ENCODE measurements at places on chromosomes 4 and X.

DNA sequence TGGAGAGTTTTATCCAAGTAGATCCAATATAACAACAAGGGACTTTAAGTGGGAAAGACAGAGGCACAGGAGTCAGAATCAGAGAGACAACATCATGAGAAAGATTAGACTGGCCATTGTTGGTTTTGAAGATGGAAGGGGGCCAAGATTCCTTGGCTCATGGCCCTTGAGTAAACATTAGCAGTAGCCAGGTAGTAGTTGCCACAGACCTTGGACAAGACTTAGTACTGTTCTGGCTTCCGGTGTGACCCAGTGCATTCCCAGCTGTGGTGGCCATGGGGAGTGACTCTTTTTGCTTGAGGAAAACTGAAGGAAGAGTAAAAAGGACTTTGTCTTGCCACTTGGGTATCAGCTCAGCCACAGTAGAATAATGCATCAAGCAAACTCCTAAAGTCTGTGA lies 462.2 kb upstream of the CPXCR1 start:
- DNase-seq, result no peak

- no peak for DNase-seq
Observed at GRCh38 chr4:163121689-163122088, 45.0 kb downstream of the NAF1 start.

GRCh38 chr4:13483136-13483767 lies 888 bp downstream of the RAB28 start:
- no peak for DNase-seq

DNA sequence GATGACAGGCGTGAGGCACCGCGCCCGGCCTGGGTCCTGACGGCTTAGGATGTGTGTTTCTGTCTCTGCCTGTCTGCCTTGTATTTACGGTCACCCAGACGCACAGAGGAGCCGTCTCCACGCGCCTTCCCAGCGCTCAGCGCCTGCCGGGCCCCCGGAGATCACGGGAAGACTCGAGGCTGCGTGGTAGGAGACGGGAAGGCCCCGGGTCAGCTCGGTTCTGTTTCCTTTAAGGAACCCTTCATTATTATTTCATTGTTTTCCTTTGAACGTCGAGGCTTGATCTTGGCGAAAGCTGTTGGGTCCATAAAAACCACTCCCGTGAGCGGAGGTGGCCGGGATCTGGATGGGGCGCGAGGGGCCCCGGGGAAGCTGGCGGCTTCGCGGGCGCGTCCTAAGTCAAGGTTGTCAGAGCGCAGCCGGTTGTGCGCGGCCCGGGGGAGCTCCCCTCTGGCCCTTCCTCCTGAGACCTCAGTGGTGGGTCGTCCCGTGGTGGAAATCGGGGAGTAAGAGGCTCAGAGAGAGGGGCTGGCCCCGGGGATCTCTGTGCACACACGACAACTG lies 1.3 kb downstream of the SHOX start:
- DNase-seq, result no peak

DNA sequence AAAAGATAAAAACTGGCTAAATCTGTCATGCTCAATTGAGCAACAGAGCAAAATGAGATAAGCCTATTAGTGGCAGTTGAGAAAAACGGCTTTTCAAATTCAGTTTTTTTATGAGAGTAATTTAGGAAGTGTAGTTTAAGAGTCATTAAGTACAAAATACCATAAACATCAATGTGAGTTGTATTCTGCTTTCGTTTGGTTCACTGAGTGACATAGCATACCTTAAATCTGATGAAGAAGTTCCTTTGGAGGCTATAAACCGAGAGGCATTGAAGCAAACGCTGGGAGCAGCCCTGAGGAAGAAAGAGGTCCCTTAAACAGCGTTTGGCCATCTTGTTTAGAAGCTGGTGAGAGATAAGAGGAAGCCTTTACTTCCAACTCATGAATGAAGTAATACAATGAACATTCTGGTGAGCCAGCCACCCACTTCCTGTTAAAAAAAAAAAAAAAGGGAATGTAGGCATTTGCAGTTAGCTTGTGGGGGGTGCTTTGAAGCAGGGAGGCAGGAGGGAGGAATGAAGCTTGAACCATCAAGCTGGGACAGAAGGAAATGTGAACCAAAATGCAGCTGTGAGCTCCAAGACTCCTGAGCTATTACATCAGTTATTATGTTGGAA lies 132.3 kb downstream of the ZNF330 start:
- no peak for DNase-seq
